ENCODE measurements at places on chromosomes 1 and 21. TPM values are rescaled to one million over a fixed set of nuclear protein-coding genes. Genes with fewer than 3 reads are reported as not detected.
A peak's percentile ranks its signal among the peaks of the same experiment; 100 is the strongest.

CD164L2 gene
- total RNA-seq: not detected

THAP3 gene
- 15.0 TPM for total RNA-seq

CD1B gene
- total RNA-seq: not detected

GSTM2 gene
- total RNA-seq: 102 TPM

OR1C1 gene
- not detected for total RNA-seq

CLDN17 gene
- not detected for total RNA-seq

GBP2 gene
- 127 TPM for total RNA-seq

CRTC2 gene
- total RNA-seq: 151 TPM

WNT9A gene
- 0.72 TPM for total RNA-seq

GRCh38 chr1:200211157-200211556, 183.6 kb downstream of the NR5A2 start:
- H3K27ac ChIP-seq: no peak overlapping the region
- H3K4me3 ChIP-seq: no peak overlapping the region
- H3K36me3 ChIP-seq: no peaks in the 10 kb centered on the region

DNA sequence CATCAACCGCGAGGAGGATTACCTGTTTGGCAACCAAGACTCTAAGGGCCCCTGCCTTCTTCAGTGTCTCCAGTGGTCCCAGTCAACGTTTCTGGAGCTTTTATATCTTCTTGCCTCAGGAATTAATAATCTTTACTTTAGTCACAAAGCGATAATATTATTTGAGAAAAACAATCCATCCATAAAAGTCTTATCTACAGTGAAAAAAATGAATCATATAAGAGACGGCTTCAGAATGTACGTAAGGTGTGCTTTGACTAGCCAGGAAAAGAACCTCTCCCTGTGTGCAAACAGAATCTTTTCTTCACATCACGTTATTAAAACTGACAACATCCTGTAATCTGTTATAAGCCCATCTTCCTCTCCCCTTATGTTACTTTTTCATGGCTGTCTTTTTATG, at the start of gene REG4:
Gene REG4 (minus strand): TSS at position 74 of the 400 bp plus-strand sequence. CDS start 2,691 bp downstream, outside the sequence.
- H3K27ac ChIP-seq: no peak within 1 kb of the TSS
- H3K36me3 ChIP-seq: no peaks in the 10 kb centered on the region
- no peak for DNase-seq
- H3K4me3 ChIP-seq: no peak within 1 kb of the TSS

DNA sequence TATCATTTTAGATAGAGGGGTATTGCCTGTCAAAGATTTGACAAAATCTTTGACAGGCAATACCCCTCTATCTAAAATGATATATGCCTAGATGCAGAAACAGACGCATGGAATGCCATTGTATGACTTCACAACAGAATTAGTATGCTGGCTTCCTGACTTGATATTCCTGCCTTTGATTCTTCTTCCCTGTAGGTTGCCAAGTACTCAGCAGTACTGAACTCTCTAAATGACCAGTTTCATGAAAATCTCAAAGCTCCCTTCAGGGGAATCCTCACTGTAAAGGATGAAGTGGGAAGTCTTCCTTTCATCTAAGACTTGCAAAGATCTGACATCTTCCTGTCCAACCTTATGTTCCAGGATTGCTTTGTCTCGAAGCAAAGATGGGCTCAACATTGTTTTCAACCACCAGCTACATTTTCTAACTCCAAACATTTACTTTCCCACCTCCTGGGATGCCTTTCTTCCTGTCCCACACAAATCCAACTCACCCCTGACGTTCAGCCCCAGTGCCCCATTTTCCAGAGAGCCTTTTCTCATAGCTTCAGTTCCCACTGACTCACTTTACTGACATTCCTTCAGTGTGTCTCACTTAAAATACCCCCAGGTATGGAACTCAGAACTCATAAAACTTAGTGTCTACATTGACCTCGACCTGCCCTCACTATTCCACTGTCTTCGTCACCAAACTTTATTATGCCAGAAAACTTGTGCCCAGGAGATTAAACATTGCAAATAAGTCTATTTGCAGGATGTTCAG, 67.3 kb upstream of the KCNJ6 start:
- H3K27ac ChIP-seq: no peak overlapping the region

DNA sequence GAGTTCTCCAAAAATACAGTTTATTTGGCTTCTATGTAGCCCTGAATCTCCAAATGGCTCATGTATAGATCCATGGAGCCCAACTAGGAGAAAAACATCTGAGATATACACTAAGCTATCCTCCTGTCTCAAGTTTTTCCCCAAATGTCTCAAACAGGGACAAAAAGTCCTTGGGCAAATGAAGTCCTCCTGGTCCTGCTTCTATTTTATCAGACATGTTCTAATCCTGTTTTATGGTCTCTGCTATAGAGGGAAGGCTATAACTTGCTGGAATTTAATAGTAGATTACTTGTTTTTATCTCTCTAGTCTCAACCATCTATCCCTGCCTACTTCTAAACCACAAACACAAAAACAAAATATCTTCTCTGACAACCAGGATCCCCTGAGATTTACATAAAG, 26.9 kb downstream of the CRP start:
- H3K36me3 ChIP-seq: no peaks in the 10 kb centered on the region
- DNase-seq: no peak
- no peak overlapping the region for H3K4me3 ChIP-seq

GRCh38 chr1:151340870-151341754, 5.9 kb downstream of the RFX5 start:
- peaks cover 12% of the 10 kb centered on the region for H3K4me1 ChIP-seq
- no peak overlapping the region for H3K4me3 ChIP-seq
- peak overlapping the region; percentile 35 for H3K27ac ChIP-seq
- peaks cover 14% of the 10 kb centered on the region for H3K36me3 ChIP-seq
- H3K27me3 ChIP-seq: no peaks in the 10 kb centered on the region

DNA sequence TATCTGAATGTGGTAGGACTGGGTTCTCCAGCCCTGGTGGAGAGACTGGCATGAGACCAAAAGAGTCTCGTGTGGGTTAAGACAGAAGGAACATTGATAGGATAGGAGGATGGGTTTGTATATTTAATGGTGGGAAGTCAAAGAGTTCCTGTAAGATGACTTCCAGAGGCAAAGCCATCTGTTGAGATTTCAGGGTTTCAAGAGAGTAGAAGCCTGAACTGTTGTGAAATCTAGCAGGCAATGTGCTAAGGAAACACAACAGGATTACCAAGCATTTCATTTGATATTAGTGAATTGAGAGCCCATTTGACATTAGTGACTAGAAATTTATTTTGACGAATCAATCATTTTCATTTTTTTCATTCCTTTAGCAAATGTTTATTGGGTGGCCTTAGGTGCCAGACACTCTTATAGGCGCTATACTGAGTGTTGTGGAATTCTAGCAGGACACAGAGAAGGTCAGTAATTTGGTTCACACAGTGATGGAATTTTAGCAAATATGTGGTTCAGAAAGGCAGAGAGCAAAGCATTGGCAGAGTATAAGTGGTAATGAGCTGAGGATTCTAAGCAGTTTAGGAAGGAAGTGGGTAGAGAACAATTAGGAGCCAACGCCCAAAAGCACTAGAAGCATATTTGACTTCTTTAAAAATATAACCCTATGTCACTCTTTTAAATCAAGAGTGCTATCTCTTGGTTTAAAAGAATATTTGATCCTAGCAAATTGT, 149.3 kb downstream of the AK5 start:
- peaks cover 35% of the 10 kb centered on the region for H3K4me1 ChIP-seq
- no peaks in the 10 kb centered on the region for H3K27me3 ChIP-seq
- H3K4me3 ChIP-seq: no peak overlapping the region
- peak overlapping the region; percentile 87 for H3K27ac ChIP-seq

DNA sequence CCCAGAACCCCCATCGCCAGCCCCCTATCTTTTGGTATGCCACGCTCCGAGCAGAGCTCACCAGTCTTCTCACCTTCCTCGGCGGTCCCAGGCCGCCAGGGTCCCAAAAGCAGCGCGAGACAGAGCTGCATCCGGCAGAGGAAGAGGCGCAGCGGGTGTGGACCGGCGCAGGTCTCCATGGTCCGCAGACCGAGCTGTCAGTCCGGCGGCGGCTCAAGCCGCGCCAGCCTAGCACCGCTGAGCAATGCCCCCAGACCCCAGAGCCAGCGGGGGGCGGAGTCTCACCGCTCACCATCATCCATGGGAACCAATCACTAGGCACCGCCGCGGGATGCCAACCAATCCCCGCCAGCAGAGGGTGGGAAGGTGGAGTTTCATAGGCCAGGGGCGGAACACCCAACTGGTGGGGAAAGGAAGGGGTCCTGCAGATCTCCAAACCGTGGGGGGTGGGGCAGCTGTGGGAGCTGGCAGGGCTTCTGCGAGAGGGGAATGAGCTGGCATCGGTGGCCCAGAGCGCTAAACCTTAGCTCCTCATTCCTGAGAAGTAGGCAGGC, at the start of gene EPHA10:
Gene EPHA10 (minus strand): TSS at position 233 of the 554 bp plus-strand sequence. CDS start 54 bp downstream, at position 179.
- DNase-seq: no peak
- H3K27me3 ChIP-seq: peaks cover 27% of the 10 kb centered on the region
- no peak within 1 kb of the TSS for H3K27ac ChIP-seq
- H3K4me3 ChIP-seq: no peak within 1 kb of the TSS
- no peaks in the 10 kb centered on the region for H3K36me3 ChIP-seq

DNA sequence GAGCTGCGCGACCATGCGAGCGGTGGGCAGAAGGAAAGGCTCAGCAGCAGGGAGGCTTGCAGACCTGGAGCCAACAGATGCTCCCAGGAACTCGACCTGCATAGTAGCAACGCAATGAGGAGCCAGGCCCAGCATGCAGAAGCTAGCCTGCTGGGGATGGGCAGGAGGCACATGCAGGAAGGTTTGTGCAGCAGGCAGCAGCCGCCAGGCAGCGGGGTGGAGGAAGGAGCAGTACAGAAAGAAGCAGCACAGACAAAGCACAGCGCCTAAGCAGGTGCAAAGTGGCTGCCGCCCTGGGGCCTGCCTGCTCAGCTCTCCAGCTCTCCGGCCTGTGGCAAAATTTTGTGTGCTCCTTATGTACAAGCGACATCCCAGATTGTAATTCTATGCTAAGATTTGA, 213.5 kb upstream of the MAP1LC3C start:
- H3K4me3 ChIP-seq: no peak overlapping the region
- no peaks in the 10 kb centered on the region for H3K4me1 ChIP-seq
- no peak for DNase-seq
- no peaks in the 10 kb centered on the region for H3K36me3 ChIP-seq

DNA sequence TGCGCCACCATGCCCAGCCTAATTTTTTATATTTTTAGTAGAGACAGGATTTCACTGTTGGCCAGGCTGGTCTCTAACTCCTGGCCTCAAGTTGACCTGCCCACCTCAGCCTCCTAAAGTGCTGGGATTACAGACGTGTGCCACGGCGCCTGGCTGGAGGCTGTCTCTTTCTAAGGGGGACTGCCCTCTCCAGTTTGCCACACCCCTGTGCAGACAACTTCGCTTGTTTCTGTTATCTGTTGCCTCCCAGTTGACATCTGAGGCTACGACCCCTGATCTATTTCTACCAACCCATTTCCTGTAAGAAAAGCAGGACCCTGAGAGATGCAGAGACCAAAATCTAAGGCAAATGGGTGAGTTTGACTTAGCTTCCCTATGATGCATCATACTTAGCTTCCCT, 24.0 kb upstream of the VASH2 start:
- no peaks in the 10 kb centered on the region for H3K4me1 ChIP-seq
- no peak for DNase-seq
- peaks cover 7% of the 10 kb centered on the region for H3K27me3 ChIP-seq
- H3K36me3 ChIP-seq: no peaks in the 10 kb centered on the region

GRCh38 chr21:42097860-42098454, 26.8 kb downstream of the UMODL1 start:
- H3K36me3 ChIP-seq: no peaks in the 10 kb centered on the region
- DNase-seq: no peak
- no peak overlapping the region for H3K4me3 ChIP-seq
- peaks cover 37% of the 10 kb centered on the region for H3K27me3 ChIP-seq

GRCh38 chr1:234823191-234824176, 213.5 kb upstream of the IRF2BP2 start:
- DNase-seq: no peak
- H3K4me1 ChIP-seq: no peaks in the 10 kb centered on the region
- peaks cover 9% of the 10 kb centered on the region for H3K27me3 ChIP-seq
- no peaks in the 10 kb centered on the region for H3K36me3 ChIP-seq

- DNase-seq: no peak
- no peaks in the 10 kb centered on the region for H3K4me1 ChIP-seq
- H3K27me3 ChIP-seq: peaks cover 3% of the 10 kb centered on the region
- H3K4me3 ChIP-seq: no peak overlapping the region
Observed at GRCh38 chr1:171953835-171954234, 112.5 kb downstream of the DNM3 start.

- H3K27ac ChIP-seq: no peak overlapping the region
- H3K4me3 ChIP-seq: no peak overlapping the region
Observed at GRCh38 chr1:159977364-159978106, 23.5 kb upstream of the SLAMF9 start.

- no peak overlapping the region for H3K27ac ChIP-seq
- no peaks in the 10 kb centered on the region for H3K27me3 ChIP-seq
- H3K4me1 ChIP-seq: no peaks in the 10 kb centered on the region
- no peak overlapping the region for H3K4me3 ChIP-seq
- DNase-seq: no peak
Observed at GRCh38 chr1:56424744-56425493, 154.4 kb downstream of the PLPP3 start.

DNA sequence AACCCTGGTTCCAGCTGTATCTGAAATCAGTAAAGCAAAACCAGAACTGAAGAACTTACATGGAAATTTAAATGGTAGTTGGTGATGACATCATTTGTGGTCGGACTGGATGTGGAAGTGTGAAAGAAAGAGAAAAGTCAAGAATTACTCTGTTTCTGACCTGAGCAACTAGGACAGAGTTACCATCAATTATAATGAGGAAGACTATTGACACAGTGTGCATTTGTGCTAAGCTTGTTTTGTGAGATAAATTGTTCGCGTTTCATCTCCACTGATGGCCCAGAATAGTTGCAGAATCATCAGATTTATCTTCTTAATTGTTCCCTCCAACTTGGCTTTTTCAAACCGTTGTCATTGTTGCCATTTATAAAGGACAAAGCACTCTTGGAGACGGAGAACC, 410.6 kb upstream of the DEPDC1 start:
- no peaks in the 10 kb centered on the region for H3K27me3 ChIP-seq
- no peak overlapping the region for H3K27ac ChIP-seq
- H3K4me1 ChIP-seq: no peaks in the 10 kb centered on the region
- DNase-seq: no peak
- H3K4me3 ChIP-seq: no peak overlapping the region

- H3K27ac ChIP-seq: no peak overlapping the region
- H3K27me3 ChIP-seq: no peaks in the 10 kb centered on the region
- H3K4me1 ChIP-seq: no peaks in the 10 kb centered on the region
- no peak for DNase-seq
- H3K4me3 ChIP-seq: no peak overlapping the region
Observed at GRCh38 chr1:29202053-29202452, 20.4 kb upstream of the SRSF4 start.

DNA sequence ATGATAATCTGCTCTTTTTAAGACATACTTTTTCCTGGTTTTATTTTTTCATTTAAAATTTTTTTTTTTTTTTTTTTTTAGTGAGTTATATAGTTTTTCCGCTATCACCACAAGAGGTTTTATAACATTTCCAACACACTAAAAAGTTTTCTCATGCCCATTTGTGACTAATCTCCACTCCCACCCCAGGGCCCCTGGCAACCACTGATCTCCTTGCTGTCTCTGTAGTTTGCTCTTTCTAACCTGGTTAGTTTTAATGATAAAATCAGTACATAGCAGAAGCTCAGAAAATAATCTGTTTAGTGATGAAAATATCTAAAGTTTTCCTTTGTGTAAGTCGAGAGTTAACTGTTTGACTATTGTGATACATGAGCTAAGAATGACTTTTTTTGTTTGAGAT, 41.8 kb downstream of the IARS2 start:
- H3K4me3 ChIP-seq: no peak overlapping the region
- no peak overlapping the region for H3K27ac ChIP-seq
- DNase-seq: no peak
- H3K4me1 ChIP-seq: peaks cover 7% of the 10 kb centered on the region
- H3K27me3 ChIP-seq: no peaks in the 10 kb centered on the region

- no peaks in the 10 kb centered on the region for H3K36me3 ChIP-seq
- no peak for DNase-seq
- no peak overlapping the region for H3K27ac ChIP-seq
Observed at GRCh38 chr1:172914501-172915144, 136.1 kb downstream of the TNFSF18 start.
